ENCODE measurements at places on chromosomes 13 and 19. TPM values are rescaled to one million over a fixed set of nuclear protein-coding genes. Genes with fewer than 3 reads are reported as not detected.

RYR1 gene
- total RNA-seq: 0.03 TPM

CDC37 gene
- 148 TPM for total RNA-seq

DNA sequence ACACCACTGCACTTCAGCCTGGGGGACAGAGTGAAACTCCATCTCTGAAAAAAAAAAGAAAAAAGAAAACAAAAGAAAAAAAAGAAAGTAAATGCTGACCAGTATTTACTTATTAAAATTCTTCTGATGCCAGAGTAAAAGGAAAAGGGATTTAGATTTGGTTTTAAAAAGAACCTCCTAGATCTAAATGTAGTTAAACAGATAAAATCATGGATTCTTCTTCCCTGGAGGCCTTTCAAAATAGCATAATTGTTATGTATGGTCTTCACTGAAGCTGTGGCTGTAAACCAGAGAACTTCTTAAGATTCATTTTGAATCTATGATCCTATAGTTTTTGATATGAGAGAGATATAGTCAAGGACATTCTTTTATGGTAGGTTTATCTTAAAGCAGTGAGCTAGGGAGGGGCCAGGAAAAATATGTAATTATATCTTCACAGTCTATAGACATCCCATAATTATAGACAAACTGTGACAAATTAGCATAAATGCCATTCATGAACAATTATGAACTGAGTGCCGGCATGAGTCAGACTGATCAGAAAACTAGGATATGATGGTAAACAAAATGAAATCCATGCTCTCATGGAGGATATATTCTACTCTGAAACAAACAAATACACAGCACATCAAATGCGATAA, 14.9 kb upstream of the STK24 start:
- H3K4me3 ChIP-seq: no peak overlapping the region
- no peaks in the 10 kb centered on the region for H3K36me3 ChIP-seq
- DNase-seq: no peak
- H3K4me1 ChIP-seq: peaks cover 4% of the 10 kb centered on the region
- H3K27me3 ChIP-seq: no peaks in the 10 kb centered on the region
- no peak overlapping the region for H3K27ac ChIP-seq

LRRC25 gene
- total RNA-seq: not detected

DNA sequence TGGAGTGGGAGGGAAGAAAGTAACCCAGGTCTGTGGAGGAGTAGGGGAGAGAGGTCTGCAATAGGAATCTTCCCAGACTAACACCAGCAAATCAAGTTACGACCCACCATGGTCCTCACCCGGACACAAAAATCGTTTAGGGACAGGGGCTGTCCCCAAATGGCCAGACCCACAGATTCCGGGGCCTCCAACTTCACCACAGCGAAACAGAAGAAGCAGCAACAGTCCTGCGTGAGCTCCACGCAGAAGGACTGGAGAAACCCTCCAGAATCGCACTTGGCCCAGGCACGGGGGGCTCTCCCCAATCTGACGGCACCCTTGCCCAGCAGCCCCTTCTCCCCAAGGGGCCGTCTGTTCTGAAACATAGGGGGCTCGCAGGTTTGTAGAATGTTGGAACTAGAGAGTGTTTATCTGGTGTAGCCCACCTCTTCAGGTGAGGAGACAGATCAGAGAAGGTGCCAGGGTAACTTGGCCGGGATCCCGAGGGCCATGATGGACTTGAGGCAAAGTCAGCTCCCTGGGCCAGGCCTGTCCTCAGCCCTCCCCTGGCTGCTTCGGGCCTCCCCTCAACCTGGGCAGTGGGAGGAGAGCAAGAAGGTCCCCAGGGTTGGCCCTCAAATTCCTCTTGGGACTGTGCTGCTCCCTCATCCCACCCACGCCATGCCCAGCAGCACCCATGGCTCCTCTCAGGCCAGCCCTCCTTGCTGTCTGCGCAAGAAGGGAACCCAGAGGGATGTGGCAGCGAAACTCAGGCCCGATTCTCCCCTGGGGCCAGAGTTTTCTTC, 82.5 kb upstream of the GPR183 start:
- peak; percentile 76 for DNase-seq
- no peak overlapping the region for H3K27ac ChIP-seq
- H3K4me3 ChIP-seq: no peak overlapping the region
- no peaks in the 10 kb centered on the region for H3K27me3 ChIP-seq
- H3K36me3 ChIP-seq: peaks cover 10% of the 10 kb centered on the region
- peaks cover 4% of the 10 kb centered on the region for H3K4me1 ChIP-seq

- no peaks in the 10 kb centered on the region for H3K36me3 ChIP-seq
- no peaks in the 10 kb centered on the region for H3K27me3 ChIP-seq
- no peak overlapping the region for H3K4me3 ChIP-seq
- H3K27ac ChIP-seq: no peak overlapping the region
- no peak for DNase-seq
- peaks cover 3% of the 10 kb centered on the region for H3K4me1 ChIP-seq
Observed at GRCh38 chr19:18742324-18742723, 48.8 kb downstream of the COMP start.

DNA sequence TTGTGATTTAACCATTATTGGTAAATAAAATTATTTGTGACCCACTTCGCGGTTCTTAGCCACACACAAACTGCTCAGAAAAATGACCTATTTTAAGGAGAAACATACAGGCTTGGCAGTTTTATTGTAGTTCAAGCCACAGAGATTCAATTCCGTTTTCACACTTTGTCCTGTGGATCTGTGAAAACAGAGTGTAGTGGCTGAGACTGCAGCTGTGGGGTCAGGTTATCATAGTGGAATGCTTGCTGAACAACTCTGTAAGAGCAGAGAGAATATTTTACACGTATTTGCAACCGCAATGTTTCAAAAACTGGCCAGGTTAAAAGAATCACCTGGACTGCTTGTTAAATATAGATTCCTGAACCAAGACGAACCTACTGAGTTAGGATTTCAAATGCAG, 292.5 kb downstream of the GPC5 start:
- DNase-seq: no peak
- no peaks in the 10 kb centered on the region for H3K36me3 ChIP-seq
- peaks cover 5% of the 10 kb centered on the region for H3K27me3 ChIP-seq
- H3K4me1 ChIP-seq: no peaks in the 10 kb centered on the region
- H3K27ac ChIP-seq: no peak overlapping the region

GRCh38 chr13:95115525-95115924, 185.7 kb downstream of the ABCC4 start:
- H3K36me3 ChIP-seq: no peaks in the 10 kb centered on the region
- no peak for DNase-seq
- no peak overlapping the region for H3K4me3 ChIP-seq
- H3K27me3 ChIP-seq: no peaks in the 10 kb centered on the region
- H3K4me1 ChIP-seq: peaks cover 5% of the 10 kb centered on the region

- no peak overlapping the region for H3K4me3 ChIP-seq
- no peaks in the 10 kb centered on the region for H3K27me3 ChIP-seq
- H3K36me3 ChIP-seq: no peaks in the 10 kb centered on the region
- peaks cover 70% of the 10 kb centered on the region for H3K4me1 ChIP-seq
- peak overlapping the region; percentile 4 for H3K27ac ChIP-seq
Observed at GRCh38 chr13:106100171-106100919, 435.1 kb downstream of the EFNB2 start.

DNA sequence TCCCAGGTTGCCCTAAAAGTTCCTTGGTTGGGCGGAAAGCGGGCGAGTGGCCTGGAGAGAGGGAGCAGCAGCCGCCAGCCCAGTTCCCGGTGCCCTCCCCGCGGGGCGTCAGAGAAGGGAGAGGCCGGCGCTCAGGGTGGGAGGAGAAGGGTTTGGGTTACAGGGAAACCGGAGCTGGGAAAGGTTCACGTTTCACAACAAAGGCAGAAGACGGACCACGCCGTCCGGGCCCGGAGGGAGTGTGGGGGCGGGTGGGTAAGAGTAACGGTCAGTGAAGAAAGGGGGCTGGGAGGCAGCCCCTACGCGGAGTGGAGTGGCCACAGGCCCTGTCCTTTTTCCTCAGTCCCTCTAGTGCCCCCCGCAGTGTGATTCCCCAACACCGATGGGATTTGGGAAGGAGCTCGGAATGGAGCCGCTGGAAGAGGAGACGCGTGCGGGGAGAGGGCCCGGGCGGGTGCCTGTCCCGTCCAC, 1.6 kb downstream of the SIX5 start:
- H3K27ac ChIP-seq: peak overlapping the region; percentile 90
- H3K36me3 ChIP-seq: peaks cover 7% of the 10 kb centered on the region
- H3K4me3 ChIP-seq: peak overlapping the region; percentile 85
- H3K4me1 ChIP-seq: peaks cover 32% of the 10 kb centered on the region

ZNF229 gene
- total RNA-seq: 4.6 TPM

LIPE gene
- total RNA-seq: 8.4 TPM

GRCh38 chr19:18131841-18132596, 20.9 kb upstream of the PIK3R2 start:
- no peak overlapping the region for H3K27ac ChIP-seq
- DNase-seq: no peak

DNA sequence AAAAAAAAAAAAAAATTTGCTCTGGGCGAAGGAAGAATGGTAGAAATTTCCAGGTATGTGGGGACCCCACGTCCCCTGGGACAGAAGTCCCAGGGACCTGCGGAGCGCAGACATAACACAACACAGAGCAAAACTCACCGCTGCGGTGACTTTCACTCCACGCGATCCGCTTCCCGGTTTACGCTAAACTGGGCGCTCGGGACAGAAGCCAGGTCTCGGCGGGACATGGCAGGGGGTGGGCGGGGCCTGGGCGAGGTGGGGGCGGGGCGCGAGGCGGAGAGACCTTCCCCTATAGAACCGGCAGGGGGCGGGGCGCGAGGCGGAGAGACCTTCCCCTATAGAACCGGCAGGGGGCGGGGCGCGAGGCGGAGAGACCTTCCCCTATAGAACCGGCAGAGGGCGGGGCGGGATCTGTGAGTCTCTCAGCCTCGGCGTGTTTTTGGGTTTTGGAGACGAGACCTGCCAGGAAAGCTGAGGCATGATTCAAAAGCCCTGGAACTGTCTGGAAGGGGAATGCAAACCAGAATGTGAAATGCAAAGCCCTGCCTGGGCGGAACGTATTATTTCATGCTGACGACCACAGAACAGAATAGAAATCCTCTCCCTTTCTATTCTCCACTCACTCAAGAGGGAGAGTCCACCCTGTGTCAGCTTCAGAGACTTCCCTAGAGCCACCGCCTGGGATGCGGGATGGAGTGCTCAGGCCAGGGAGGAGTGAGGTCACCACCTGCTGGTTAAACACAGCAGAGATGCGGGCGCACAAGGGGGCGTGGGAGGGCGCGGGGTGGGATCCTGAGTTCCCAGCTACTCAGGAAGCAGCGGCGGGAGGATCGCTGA, 20.2 kb upstream of the ERVV-1 start:
- peak overlapping the region; percentile 82 for H3K4me3 ChIP-seq
- peaks cover 31% of the 10 kb centered on the region for H3K4me1 ChIP-seq
- peaks cover 9% of the 10 kb centered on the region for H3K36me3 ChIP-seq
- peak; percentile 96 for DNase-seq
- H3K27ac ChIP-seq: peak overlapping the region; percentile 78

DNA sequence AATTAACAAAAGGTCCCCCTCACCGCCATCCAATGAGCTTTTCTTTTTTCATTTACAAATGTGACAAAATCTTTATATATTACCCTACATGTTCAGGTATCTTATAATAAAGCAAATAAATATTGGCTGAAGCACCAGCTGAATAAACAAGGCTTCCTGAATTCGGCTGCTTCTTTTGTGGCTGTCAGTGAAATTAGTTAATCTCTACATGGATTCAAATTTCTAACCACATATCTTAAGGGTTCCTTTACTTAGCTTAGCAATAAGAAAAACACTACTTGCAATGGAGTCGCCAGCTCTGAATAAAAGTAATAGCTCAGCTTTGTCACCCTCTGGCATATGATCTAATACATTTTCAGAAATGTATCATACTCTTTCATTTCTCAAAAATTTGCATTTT, 104.3 kb downstream of the CCNA1 start:
- no peaks in the 10 kb centered on the region for H3K27me3 ChIP-seq
- H3K27ac ChIP-seq: no peak overlapping the region
- DNase-seq: no peak
- no peaks in the 10 kb centered on the region for H3K36me3 ChIP-seq

All from osteocyte (in vitro differentiated cells).